GOT3 (cell line): ENCODE measurements at places on chromosomes 6 and 20.

- DNase-seq = no peak
Observed at GRCh38 chr20:15011631-15012030, 674.2 kb upstream of the FLRT3 start.

DNA sequence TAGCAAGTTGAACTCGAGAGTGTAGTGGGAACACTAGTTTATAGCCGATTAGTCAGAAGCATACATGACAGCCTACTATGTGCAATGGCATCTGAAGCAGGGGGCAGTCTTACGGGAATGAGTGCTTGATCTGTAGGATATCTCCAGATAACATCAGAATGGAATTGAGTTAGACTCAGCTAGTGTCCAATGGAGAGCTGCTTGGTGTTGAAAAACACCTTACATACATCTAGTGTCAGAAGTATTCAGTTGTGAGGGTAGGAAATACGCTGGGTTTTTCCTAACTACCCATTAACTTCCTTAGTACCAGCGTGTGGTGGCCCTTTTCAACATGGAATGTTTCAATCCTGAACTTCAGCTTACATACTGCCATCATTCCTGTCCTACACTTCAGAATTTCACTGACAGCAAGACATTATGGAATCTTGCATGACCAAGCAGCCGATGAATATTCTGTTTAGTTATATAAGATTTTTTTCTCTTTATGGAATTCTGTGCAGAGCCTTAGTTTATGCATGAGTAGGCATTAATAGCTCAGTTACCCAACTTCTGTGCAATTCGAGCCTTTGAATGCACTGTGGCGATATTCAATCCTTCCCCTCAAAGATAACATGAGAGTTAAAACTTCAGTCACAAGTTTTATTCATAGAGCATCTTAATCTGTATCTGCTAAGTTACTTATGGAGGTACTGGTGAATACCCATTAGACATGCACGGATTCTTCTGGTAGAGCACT, 218.6 kb upstream of the MOCS1 start:
- DNase-seq = no peak

GRCh38 chr6:144341831-144342527, 56.8 kb downstream of the UTRN start:
- no peak for DNase-seq

DNA sequence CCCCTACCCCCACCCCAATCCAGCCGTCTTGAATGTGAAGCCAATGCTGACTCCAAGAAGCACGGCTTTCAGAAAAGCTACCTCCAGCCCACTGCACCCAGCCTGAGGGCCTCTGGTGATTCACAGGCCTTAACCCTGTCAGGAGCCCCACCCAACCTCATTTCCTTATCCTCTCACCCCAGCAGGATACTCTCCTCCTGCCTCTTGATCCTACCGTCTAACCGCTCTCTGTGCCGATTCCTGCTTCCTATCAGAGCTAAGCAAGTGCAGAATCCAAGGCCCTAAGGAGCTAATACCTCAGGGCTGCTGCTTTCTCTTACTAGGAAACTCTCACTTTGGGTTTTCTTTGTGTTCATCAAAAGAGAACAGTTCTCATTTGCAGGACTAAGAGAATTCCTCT, 47.2 kb downstream of the TRERF1 start:
- DNase-seq = no peak

GRCh38 chr6:138161338-138162110, at the start of gene ARFGEF3:
Gene ARFGEF3, plus strand, starts transcription at chr6:138161939. Its CDS starts 148 bp downstream, at chr6:138162087.
- DNase-seq = no peak

DNA sequence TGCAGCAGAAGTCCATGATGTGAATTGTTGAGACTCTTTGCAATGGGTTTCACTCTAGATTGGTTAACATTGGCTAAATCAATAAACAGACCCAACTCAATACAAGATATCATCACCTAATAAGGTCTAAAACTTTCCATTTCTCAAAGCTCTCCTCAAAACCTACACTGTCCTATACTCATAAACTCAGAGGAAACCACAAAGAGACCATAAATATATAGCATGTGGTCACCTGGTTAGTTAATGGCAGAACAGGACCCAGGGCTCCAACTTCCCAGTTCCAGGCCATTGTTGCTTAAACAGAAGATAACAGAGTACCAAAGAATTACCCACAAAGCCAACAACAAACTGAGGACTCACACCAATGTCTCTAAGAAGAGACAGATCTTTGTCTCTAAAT, 12.0 kb downstream of the RTN4IP1 start:
- DNase-seq = no peak

- peak; percentile 51 for DNase-seq
Observed at GRCh38 chr20:37295001-37295400, 5.5 kb downstream of the MANBAL start.

GRCh38 chr6:108661430-108661829, 100.7 kb downstream of the FOXO3 start:
- no peak for DNase-seq

DNA sequence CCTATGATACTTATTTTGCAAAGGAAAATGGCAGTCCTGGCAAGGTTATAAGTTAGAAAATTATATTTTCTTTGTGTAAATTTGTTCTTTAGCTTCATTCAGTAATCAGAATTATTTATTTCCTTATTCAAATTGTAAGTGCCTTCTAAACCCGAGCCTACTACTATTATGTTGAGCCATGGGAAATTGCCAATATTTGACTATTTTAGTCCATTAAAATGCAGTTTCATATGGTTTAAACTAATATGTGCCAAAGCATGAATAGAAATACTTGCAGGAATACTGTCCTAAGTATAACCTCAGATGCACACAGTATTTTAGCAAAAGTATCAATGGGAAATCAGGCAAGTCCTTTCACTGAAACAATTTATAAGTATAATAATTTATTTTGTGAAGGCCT, 228.4 kb downstream of the LAMA2 start:
- DNase-seq = no peak

DNA sequence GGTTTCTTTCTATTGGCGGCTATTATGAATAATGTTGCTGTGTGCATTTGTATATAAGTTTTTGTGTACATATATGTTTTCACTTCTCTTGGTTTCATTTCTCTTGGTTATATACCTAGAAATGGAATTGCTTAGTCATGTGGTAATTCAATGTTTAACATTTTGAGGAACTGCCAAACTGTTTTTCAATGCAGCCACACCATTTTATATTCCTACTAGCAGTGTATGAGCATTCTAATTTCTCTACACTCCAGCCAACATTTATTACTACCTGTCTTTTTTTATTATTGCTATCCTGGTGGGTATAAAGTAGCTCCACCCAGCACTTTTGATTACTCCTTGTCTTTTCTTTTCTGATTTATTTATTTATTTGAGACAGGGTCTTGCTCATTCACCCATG, 54.8 kb downstream of the PHACTR2 start:
- DNase-seq = no peak
